Fibroblast of skin of right quadriceps (primary cell): ENCODE measurements at places on chromosomes 5 and 9.

GRCh38 chr9:96192710-96193109 is 109.3 kb downstream of the HSD17B3 start:
- no peak for DNase-seq

DNA sequence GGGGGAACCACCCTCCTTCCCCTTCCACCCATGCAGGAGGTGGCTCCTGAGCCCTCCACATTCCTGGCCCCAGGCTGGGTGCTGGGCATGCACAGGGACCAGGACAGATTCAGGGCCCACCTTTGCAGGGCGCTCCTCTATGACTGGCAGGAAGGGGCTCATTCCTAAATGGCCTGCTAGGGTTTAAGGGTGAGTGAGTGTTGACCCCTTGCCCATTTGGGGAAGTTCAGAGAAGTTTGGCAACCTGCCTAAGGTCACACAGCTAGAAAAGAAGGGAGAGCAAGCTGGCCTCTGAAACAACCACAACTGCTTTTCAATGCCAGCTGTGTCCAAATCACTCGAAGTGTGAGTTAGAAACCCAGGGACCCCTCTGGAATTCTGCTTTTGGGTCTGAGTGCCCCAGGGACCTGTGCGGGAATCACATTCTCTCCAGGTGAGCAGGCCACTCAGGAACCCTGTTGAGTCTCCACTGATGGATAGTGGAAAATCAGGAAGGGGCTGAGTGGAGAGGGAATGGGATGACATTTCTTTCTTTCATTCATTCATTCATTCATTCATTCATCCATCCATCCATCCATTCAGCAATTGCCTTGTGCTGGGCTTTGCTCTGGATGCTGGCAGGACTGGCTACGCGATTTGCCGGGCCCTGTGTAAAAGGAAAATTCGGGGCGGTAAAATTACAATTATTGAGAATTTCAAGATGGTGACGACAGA is 191.9 kb downstream of the C9orf50 start:
- no peak for DNase-seq

DNA sequence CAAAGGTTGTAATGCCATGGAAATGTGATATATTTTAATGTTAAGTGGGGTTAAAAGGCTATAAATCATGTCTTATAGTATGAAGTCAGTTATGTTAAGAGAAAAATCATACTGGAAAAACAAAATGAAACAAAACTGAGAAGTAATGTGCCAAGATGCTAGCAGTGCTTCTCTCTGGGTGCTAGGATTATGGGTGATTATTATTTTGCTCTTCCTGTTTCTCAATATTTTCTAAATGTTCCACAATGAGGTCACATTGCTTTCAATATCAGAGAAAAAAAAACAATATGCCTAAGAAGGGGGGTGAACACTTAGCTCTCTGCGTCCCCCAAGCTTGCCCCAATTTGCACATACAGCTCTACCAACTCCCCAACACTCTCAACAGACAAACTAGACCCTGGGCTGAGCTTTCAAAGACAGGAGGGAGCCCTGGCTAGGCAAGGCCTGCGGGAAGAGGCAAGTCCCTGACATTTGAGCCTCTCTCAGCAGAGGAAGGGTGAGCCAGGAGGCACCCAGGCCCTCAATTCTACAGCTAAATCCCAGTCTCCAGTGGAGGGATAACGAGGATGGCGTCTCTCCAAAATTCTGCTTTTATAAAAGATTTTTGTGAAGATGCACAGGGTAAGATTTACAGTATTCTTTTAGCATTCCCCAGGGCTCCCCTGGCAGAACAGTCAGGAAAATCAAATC is 24.4 kb downstream of the WHRN start:
- no peak for DNase-seq

DNA sequence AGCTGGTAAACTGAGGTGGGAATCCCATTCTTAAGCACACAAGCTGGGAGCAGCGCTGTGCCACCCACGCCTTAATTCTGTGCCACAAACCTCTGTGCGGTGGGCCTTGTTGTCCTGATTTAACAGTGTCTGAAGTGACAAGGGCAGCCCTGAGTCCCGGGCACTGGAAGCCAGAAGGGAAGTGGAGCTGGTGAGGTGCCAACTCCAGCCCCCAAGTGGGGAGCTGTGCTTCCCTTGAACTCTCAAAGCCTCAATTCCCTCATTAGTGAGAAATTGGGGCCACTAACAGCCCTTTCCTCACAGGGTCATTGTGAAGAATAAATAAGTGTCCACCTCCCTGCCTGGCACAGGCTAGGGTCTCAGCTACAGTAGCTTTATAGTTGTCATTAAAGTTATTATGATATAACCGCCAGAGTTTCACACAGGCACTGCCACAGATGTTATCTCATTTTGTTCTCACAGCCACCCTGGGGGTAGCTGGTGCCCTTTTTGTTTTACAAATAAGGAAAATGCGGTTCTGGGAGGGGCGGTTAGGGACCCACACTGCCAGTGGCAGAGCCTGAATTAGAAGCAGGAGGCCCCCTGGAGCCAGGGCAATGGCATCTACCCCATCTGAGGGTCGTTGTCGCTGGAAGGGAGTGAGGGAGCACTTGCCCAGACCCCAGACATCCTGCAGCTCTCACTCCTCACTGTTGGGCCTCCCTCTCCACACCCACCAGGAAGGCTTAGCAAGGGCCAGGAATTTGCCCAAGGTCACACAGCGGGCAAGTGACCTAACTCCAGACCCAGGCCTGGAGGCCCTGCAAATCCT is 2.1 kb upstream of the TLX3 start:
- no peak for DNase-seq

GRCh38 chr5:133688391-133688790 is 76.0 kb upstream of the FSTL4 start:
- DNase-seq: no peak

DNA sequence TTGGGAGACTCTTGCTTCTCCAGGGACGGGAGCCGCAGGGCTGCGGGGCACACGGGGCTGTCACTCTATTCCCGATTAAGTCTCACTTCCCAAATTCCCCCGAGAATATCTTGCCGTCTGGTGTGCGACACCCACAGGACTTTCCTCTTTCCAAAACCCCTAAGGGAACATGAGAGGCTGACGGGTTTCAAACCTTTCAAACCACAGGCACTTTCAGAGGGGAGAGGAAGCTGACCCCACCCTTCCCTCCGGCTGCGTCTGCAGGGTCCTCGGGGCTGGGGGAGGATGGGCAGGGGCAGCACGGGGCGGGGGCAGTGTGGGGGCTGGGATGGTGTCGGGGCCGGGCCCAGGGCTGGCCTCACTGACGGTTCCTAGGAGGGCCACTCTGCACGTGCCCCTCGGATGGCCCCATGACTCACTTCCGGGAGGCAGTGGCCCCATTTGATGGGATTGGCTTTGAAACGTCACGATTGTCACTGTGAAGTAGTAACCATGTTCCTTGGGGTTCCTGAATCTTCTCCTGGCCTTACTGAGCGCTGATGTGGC is 38.2 kb downstream of the SLC9A3 start:
- DNase-seq: no peak

DNA sequence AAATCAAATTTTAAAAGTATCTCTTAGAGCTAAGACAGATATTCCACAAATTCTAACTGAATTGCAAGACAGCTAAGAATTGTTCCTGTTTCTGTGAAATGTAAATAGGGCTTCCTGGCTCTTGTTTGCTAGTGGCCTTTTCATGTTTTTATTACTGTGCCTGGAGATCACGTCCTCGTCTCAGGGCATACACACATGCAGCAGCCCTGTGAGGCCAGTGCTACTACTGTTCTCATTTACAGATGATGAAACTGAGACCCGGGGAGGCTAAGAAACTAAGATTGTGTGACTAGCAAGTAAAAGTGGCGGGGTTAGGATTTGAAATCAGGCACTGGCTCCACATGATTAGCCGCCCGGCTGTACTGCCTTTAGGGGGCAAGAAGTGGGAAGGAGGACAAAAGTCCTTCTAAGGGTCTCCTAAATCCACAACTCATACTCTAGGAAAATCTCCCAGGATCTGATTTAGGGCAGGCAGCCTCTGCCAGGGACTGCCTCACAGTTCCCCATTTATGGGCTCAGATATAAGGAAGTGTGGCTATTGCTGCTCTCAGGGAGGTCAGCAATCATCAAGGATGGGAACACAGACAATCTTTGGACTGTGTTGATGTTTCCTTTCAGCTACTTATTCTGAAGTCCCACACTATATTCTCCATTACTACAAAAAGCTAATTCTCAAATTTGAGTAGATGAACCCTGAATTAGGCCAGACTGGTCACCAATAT is 7.9 kb downstream of the PRUNE2 start:
- DNase-seq: no peak

- DNase-seq: peak; percentile 98
These were observed 47.1 kb upstream of the RAI14 start for GRCh38 chr5:34608859-34609648.

- peak; percentile 70 for DNase-seq
These were observed 141.1 kb upstream of the DAP start for GRCh38 chr5:10902145-10902544.

DNA sequence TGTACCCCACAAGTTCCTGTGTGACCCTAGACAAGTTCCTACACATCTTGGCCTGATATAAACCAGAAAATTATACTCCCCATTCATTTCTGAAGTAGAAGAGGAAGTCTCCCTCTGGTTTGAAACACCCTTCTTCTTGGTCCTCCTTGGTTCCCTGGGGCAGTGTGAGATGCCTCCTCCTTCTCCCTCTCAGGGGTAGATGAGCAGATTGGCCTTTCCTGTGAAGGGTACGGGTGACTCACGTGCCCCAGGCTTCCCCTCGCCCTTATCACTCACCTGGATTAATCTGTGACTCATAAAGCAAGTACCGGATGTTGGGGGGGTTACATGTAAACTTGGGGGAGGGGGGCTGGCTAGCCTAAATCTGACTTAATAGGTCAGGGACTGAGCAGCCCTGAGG is 11.1 kb upstream of the AQP3 start:
- no peak for DNase-seq

DNA sequence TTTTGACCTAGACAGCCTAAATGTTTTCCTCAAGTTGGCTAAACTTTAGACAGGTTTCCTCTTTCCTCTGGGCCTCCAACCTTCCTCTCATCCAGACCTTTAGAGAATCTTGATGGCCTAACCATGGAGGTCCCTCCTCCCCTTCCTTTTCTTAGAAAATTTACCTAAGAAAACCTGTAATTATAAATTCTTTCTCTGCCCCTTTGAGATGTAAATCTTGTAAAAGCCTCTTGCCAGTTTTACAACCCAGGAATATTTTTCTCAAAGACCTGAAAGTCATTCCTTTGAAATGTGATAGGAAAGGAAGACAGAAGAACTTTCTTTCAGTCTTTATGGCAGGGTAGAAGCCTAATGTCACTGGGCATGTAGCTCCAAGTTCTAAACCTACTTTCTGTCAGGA is 1752.6 kb upstream of the C9orf72 start:
- DNase-seq: no peak

GRCh38 chr9:4277531-4277991 is 22.3 kb downstream of the GLIS3 start:
- DNase-seq: peak; percentile 50

GRCh38 chr9:94783102-94783682 is 56.7 kb downstream of the AOPEP start:
- peak; percentile 86 for DNase-seq

DNA sequence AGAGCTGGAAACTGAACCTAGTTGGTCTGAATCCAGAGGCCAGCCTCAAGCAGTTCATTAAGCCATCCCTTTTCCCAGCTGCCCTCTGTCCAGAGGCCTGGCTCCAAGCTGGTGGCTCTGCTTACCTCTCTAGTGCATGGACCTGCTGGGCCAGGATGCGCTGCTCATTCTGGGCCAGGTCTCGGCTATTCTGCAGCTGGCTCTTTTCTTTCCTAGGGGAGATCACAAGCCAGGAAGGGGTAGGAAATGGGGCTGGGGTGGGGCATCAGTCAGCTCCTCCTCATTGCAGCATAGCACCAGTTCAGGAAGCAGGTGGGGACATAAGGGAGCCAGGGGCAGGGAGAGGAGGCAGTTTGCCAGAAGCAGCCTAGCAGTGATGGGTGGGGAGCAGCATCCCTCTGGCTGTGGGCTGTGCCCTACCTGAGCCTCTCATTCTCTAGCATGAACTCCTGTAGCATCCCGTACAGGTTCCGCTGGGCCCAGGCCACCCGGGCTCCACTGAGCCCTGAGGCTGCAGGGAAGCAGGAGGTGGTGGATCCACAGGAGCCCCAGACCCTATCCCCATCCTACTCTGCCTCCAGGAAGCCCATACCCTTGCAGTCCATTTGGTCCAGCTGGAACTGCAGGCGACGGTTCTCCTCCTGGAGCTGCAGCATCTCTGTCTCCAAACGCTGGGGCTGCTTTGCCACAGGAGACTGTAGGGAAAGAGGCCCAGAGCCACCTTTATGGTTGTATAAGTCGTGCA is 5.2 kb downstream of the KIF12 start:
- no peak for DNase-seq

- DNase-seq: peak; percentile 27
These were observed 70.5 kb downstream of the FOCAD start for GRCh38 chr9:20754556-20754955.

DNA sequence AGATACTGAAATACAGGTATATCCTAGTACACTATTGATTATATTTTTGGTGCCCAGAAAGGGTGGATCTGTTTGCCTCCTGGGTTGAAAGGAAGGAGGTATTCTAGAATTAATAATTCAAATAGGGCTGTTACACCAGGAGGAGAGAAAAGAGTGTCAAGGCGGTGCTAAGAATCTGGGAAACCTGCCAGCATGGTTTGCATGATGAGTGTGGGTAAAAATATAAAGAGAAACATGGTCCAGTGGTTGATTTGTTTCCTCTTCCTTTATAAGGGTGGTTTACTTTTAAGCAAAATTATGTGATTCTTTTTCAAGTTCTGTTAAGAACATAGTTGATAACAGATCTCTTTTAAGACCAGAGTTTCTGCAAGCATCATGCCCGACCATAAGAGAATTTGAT is 69.4 kb upstream of the NFIB start:
- peak; percentile 66 for DNase-seq

- no peak for DNase-seq
These were observed 2.1 kb upstream of the EEIG1 start for GRCh38 chr9:127982912-127983311.

GRCh38 chr5:37207802-37208201 is 41.4 kb downstream of the CPLANE1 start:
- DNase-seq: no peak

GRCh38 chr9:2158766-2159430 is 143.8 kb downstream of the SMARCA2 start:
- no peak for DNase-seq

- no peak for DNase-seq
These were observed 19.8 kb downstream of the CORO2A start for GRCh38 chr9:98172604-98173003.

GRCh38 chr9:108838017-108838416 is 17.8 kb downstream of the ACTL7B start:
- peak; percentile 95 for DNase-seq
